ENCODE measurements at places on chromosomes 7 and 10.

DNA sequence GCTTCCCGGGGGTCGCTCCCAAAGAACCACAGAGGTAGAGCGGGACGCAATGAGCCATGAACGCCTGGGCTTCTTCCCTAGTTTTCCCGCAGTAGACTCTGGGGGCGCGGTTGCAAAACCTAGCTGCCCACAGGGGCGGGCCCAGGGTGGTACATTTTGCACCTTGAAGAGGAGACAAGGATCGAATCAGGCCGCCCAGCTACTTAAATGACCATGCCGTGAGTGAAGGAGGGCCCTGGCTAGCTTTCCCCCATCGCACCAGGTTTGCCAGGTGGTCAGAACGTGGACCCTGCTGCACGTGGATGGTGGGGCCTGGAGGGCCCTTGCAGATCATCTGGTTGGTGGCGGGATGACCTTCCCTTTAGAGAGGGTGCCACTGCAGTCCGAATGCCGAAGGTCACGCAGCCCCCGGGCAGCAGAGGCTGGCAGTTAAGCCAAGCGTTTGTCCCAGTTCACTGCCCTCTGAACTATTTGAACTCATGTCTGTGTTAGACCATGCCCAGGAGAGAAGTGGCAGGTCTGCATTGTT is 604 bp upstream of the SHTN1 start:
- DNase-seq = no peak

GRCh38 chr10:111356571-111356970 is 279.7 kb downstream of the ADRA2A start:
- DNase-seq = no peak

GRCh38 chr10:30057421-30057841 is 2.0 kb downstream of the JCAD start:
- no peak for DNase-seq

DNA sequence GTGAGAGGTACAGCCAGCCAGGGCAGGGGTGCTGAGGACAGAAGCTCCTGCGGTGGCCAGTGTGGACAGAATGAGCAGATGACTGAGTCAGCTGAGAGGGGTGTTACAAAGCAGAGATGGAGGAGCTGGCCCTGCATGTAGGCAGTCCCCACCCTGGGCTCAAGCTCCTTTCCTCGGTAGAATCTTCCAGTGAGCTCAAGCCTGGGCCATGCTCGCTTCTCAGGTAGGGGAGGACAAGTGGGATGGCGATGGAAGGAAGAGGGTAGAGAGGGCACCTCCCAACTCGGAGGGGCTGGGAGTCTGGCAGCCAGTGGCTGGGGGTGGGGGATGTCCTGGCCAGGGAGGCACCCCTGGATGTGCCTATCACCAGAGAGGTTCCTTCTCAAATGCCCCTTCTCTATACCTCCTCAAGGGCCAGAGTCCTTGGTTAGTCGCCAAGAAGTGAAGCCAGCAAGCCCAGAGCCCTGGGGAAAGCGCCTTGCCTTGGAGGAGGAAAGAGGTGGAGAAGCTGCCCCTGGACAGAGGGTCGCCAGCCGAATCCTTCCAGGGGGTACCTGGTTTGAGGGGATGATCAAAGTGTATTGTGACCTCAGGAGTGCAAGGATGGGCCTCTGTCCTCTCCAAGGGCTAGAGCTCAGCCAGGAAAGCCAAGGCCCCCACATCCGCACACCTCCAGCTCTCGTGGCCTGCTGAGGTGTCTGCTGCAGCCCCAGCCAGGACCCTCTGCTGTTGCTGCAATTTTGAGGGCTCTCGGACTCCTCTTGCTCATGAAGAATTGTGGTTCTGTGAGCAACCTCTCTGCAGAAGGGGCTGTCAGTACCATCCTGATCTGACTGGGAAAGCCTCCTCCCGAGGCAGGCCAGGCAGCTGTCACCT is 88.6 kb upstream of the MACROH2A2 start:
- DNase-seq = no peak

DNA sequence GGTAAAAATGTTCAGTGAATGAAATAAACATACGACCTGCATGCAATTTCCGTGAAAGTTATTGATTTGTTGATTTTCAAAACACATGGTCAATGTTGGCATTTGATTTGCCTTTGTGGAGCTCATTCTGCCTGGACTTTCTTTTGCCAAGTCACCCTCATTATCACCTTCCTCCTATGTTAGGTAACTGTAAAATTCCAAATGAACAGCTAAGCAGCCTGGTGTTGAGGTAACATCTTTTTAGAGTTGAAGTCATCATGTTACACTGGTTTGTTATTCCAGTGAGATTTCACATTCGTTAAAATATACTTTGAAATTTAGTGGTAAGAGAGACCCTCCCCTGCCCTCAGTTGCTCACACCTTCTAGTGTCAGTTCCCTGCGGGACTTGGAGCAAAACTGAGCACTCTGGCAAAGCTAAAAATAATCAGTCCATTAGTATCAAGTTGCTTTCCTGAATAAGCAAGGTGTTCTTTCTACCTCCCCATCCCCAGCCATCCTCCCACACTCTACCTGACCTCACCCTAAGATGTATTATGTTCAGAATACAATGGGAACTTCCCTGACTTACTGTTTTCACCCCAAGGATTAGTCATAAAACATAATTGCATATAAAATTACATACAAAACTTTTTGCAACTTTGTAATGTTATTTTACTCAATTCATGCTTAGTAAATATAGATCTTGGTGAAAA is 283.3 kb upstream of the SEMA3A start:
- DNase-seq = no peak

DNA sequence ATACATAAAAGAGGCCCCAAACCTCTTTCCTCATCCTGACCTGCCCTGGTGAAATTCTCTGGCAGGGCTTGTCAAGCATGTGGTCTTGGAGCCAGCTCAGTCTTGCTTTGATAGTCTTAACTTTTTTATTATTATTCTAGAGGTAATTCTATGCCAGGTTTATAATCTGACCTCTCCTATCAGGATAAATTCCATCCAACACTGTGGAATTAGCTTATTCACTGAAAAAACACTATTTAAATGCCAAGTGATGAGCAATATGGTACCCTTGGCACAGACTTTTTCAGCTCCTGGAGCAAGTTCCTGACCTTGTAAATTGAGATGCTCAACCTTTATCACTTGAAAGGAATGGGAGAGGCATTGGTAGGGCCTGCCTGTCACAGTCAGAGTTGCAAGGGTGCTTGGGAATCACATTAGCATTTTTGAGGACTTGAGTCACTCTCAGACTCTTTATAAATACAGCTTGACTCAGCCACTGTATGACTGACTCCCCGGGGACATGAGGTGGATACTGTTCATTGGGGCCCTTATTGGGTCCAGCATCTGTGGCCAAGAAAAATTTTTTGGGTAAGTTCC is at the start of gene CPA4:
TSS of gene CPA4 (plus strand) at position 480 of the 576 bp plus-strand sequence. CDS start at position 500, 20 bp downstream.
- no peak for DNase-seq

GRCh38 chr10:69865450-69865849 is 63.7 kb downstream of the COL13A1 start:
- DNase-seq = no peak

DNA sequence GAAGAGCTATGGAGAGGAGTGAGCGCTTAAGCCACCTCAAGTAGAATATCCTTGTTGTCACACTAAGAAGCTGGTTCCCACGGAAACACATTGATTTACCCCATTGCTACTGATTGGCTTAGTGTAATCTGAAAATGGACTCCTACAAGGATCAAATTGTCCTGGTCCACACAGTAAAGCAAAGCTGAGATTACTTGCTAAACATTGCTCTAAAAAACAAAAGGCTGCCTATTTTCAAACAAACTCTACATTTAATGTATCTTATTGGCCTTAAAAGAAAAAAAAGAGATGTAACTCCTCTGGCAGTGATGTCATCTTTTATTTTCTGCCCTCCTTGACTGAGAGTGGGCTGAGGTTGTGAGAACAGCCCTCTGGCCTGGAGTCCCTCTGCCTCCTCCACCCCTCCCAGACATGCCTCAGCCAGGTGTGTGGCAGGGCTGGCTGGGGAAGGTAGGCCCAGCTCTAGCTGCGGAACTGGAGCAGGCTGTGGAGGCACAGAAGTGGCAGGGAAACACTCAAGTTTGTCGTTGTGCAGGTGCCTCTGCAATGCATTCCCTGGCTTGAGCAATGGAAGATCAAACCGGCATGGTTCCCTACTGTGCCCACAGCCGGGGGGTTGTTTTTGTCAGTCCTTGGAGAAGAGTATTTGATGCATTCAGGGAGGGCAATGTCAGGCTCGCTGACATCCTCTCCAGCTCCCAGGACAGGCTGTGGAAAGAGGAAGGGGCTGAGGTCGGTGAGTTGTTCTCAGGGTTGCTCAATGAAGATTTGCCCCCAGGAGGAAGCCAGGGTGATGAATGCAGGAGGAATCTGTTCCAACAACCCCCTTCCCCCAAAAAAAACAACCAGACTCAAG is 9.1 kb downstream of the KLF6 start:
- DNase-seq = no peak

DNA sequence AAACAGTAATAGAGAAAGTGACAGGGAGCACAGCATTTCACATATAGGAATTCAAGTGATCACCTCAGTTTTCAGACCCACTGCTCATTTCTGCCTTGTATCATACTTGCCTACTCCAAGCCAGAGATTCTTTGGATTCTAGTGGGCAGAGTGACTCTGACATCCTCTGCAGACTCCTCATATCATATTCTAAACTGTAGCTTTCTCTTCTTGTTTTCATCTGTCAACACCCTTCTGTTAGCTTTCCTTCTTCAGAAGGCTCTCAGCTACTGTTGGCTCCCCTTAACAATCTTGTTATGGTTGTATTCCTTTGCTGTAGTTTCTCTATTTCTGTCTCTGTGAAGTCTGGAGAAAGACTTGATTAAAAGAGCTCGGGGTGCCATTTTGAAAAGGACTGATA is 120.5 kb downstream of the CTNNA3 start:
- no peak for DNase-seq

- no peak for DNase-seq
Observed at GRCh38 chr10:49313501-49314070, 14.6 kb downstream of the C10orf71 start.

DNA sequence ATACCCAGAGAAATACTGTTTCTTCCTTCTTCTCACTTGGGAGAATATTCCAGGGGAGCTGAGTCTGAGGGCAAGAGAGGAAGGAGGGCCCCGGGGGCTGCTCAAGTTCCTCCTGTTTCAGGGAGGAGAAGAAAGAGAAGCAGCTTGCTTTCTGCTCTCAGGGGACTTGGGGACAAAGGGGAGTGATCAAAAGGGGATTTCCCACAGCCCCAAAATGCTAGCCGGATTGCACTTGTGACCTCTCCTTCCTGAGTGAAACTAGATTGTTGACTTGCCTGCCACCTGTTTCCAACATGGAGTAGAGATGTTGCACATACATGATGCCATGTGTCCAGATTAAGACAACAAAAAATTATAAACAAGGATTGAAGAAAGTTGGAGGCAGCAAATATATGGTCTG is 28.7 kb upstream of the PDCD4 start:
- DNase-seq = no peak

DNA sequence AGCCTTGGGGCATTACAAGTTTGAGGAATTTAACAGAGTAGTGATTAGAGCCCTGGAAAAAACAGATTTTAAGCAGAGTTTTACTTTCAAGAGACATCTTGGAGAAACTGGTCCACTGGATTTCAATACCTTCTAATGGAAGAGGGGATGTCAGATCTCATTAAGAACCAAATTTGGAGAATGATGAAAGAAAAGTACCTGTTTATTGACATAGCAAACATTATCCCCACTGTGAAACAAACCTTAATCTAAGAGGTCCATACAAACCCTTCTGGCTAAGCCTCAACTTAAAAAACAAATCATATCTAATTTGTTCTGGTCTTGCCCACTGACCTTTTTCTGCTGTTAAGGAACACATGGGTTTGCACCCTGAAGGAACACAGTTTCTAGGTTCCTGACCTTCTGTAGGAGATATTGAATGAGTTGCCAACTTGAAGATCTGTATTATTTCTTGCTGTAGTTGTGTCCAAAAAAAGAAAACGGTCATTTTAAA is 53.5 kb downstream of the LAMB1 start:
- DNase-seq = no peak

DNA sequence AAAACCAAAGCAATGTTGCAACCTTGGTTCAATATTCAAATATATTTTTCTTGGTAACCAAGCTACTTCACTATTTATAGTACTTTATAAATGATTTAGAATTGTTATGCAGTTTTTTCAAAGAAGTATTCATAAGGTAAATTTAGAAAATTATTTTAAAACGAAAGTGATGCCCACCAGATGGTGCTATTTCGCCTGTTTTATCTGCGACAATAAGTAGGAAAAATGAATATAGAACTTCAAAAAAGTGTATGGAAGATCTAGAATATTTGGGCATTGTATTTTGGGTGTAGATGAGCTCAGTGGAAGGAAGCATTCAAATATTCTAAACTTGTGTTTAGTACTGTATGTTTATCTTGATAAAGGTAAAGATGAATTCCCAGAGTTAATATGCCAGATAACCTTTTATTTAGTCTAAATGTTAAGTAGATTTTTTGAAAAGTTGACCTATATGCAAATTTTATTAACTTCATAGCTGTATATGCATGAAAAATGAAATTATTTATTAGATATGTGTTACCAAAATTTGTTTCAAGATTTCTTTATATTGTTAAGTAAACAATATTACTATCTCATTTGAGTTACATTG is 93.2 kb downstream of the ADK start:
- no peak for DNase-seq

- no peak for DNase-seq
Observed at GRCh38 chr10:58305821-58306220, 29.0 kb upstream of the UBE2D1 start.

DNA sequence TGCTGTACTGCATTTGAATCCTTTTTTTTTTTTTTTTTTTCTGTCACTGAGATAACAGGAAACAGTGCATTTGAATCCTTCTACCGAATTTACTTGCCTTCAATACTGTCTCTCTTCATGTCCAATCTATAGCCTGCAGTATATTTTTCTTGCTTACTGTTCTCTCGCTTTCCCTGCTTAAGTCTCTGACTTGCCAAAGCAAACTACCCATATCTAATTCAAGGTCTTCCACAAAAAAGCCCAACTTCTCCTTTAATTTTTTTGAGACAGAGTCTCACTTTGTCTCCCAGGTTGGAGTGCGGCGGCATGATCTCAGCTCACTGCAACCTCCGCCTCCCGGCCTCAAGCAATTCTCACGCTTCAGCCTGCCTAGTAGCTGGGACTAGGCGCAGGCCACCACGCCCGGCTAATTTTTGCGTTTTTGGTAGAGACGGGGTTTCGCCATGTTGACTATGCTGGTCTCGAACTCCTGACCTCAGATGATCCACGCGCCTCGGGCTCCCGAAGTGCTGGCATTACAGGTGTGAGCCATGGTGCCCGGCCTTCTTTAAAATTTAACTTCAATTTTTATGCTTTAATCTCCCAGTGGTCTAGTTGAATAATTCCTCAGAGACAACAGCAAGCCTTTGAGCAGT is 882 bp downstream of the PDCD11 start:
- no peak for DNase-seq

DNA sequence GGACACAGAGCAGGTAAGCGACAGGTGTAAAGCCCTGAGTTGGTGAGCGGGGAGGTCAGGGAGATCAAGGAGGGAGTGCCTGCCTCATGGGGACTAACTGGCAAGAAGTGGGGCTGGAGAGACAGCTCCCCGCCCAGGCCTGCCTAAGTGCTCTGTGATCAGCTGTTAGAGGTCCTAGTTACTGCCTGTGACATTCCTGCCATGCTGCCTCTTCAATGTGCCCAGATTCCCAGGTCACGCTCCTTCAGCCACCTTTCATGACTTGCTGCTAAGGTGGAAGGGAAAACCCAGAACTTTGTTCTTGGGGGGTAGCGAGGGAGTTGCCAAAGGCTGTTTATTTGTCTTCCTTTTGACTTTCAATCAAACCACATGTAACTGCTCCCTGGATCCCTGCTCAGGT is 114.3 kb upstream of the ZNF438 start:
- no peak for DNase-seq

- DNase-seq = no peak
Observed at GRCh38 chr10:65112573-65112972, 1591.4 kb downstream of the REEP3 start.
